ENCODE measurements at places on chromosomes 2 and 18.

DNA sequence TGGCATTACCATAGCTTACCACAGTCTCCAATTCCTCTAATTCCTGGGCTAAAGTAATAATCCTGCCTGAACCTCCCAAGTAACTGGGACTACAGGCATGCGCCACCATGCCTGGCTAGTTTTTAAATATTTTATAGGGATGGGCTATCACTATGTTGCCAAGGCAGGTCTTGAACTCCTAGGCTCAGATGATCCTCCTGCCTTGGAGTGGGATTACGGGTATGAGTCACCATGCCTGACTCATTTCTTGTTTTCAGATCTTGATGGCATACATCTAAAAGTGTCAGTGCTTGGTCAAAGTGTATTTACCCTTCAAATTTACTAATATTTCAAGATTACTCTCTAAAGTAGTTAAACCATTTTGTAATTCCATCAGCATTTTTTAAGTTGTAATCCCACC is 9.4 kb upstream of the SOCS6 start:
- DNase-seq, result no peak

- no peak for DNase-seq
These were observed 23.8 kb upstream of the PTMA start for GRCh38 chr2:231684314-231685223.

DNA sequence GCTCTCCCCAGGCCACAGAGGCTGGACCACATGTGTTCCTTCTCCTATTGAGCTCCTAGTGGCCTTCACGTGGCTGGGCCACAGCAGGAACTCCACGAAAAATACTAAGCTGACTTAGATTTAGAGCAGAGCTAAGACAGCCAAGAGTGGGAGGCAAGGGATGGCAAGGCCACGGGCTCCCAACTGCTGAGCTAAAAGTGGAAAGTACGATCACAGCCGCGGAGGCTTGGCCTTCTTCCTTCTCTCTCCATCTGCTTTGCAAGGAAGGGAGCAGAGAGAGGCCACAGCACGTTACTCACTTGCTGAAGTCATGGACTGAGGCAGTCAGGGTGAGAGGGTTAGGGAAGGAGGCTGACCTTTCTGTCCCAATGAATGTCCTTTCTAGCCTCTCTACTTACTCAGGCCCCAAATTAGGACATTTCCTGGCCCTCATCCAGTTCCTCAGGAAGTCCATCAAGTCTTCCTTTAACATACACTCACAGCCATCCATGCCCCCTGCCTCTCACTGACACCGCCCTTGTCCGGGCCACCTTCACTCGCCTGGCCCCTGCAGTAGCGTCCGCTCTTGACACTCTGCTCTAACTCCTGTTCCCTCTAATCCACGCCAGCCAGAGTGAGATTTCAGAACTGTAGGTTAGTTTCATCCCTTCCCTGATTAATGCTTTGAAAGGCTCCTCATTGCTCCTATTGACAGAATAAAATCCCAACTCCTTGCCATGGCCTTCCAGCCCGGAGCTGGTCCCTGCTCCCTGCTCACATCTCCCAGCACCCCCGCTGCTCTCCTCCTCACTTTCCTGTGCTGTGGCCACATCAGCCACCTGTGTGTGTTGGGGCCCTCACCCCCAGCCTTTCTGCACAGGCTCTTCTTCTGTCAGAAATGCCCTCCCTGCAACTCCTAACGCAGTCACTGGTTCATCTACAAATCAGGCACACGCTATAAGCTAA is 204.2 kb downstream of the CYP26B1 start:
- no peak for DNase-seq

- no peak for DNase-seq
These were observed 19.0 kb downstream of the OSBPL1A start for GRCh38 chr18:24378598-24378997.
